ENCODE measurements at places on chromosomes 13 and 19.

- no peak for DNase-seq
Measured at GRCh38 chr13:57946361-57946760, 314.8 kb downstream of the PCDH17 start.

GRCh38 chr13:34156841-34157365 is 339.0 kb downstream of the RFC3 start:
- peak; percentile 24 for DNase-seq

GRCh38 chr13:22073718-22074117 is 402.8 kb downstream of the FGF9 start:
- DNase-seq = no peak

DNA sequence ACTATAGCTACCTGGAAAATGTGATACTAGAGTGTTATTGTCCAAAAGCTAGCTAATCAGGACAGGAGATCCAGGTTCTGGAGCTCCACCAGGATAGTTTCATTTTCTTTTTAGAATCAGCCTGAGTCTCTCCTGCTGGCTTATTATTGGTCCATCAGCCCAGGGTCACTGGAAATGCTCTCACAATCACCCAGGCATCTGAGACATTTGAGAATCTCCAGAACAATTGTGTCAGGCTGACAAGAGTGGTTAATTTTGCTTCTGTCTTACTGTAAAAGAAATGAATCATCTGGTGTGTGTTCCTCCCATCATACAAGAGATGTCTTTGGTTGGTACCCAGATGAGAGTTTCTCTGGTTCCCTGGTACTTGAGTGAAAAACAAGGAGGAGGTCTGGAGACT is 43.6 kb upstream of the ZNF681 start:
- DNase-seq = no peak

DNA sequence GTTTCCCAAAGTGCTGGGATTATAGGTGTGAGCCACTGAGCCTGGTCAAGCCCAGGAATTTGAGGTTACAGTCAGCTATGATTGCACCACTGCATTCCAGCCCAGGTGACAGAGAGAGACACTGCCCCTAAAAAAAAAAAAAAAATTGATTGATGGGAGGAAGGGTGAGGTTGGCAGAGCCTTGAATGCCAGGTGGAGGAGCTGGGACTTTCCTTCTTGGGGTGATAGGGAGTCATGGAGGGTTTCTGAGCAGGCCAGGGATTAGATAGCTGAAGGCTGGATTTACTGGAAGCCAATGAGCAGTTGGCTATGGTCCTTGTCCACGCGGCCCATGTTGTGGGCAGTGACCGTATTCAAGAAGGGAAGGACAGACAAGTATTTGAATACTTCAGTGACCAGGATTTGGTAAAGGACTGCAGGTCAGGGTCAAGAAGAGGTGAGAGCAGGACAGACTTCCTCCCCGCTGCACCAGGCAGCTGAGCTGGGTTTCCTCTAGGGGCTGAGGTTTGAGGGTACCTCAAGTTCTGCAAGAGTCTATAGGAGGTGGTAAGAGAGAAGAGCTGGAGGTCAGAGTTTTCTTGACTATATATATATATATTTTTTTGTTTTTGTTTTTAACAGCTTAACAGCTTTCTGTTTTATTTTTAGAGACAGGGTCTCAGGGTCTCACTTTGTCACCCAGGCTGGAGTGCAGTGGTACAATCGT is 6.9 kb upstream of the ICAM4 start:
- DNase-seq = no peak

DNA sequence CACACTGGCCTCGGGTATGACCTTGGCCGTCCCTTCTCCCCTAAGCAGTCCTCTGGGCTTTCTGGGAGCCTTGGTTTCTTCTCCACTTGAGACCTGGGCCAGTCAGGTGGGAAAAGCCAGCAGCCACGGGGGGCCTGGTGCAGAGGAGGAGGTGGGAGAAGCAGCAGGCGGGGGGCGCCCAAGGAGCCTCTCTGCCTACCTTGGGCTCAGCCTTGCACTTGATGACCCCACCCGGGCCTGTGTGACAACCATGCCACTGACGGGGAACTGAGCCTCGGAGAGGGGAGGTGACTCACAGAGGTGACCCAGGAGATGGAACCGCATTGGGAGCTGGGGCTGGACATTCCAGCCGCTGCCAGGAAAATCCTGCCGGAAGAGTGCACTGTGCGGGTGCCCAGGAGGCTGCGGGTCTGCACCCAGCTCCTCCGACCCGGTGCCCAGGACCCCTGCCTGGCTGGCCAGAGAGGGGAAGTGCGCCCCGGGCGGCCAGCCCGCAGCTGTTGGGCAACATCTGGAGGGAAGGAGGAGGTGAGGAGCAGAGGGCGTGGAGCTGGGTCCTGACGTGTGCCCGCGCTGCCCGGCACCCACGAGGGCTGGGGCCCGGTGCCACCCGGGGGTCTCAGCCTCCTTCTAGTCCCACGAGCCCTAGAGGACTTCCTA is 23.4 kb upstream of the SLC7A10 start:
- DNase-seq = no peak

- DNase-seq = peak; percentile 39
Measured at GRCh38 chr19:2475018-2475701, 767 bp upstream of the GADD45B start.

DNA sequence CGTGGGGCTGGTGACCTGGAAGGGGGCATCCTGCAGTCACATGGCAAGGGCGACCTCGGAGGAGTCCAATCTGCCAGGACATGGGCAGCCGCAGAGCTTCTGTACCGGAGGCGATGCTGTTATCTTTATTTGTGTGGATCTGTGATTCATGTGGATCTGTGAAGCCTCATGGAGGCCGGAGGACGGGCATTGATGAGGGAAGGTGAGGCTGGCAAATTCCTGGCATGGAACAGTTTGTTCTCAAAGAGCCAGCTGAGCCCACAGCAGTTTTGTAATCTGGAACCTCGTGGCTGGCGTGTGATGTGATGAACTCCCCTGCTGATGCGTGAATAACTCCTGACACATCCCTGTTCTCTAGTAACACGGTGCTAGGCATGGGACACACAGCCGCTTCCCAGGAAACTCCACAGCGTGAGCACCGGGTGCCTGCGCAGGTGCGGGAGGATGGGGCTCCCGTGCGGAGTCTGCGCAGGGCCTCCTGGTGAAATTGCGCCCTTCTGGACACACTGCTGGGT is 40.4 kb downstream of the ATP11A start:
- DNase-seq = no peak

GRCh38 chr13:89029062-89029461 is 1357.9 kb downstream of the SLITRK5 start:
- no peak for DNase-seq

DNA sequence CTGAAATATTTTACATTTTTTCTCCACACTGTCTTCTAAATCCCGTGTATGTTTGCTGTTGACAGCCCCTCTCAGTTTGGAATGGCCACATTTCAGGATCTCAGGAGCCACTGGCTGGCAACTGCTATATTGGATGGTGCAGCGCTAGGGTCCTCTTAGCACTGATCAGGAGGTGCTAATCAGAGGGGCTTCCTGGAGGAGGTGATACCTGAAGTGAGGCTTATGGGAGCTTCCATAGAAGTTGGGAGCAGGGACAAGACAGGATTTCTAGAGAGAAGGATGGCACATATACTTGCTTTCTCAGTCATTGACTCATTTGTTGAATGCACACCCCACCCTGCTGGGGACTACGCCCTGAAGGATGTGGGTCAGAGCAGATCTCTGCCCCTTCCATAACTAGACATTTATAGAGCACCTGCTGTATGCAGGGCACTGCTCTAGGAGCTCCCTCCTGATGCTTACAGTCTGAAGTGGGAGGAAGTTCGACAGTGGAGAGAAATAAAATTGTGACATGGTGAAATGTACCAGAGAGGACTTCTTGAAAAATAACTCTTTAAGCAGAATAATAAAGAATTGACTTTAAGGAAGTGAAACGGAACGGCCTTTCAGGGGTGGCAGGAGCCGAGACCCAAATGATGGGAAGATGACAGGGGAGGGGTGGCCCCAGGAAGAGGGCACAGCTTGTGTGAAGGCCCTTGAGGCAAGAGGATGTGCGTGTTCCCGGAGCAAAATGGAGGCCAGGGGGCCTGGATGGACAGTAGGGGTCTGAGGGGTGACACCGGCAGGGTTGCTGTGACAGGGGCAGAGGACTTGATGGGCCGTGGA is 13.1 kb downstream of the AP2A1 start:
- DNase-seq = no peak

- DNase-seq = no peak
Measured at GRCh38 chr19:38247734-38248268, 8.4 kb downstream of the PPP1R14A start.

- peak; percentile 28 for DNase-seq
Measured at GRCh38 chr13:113448885-113449692, 4.2 kb downstream of the ADPRHL1 start.

DNA sequence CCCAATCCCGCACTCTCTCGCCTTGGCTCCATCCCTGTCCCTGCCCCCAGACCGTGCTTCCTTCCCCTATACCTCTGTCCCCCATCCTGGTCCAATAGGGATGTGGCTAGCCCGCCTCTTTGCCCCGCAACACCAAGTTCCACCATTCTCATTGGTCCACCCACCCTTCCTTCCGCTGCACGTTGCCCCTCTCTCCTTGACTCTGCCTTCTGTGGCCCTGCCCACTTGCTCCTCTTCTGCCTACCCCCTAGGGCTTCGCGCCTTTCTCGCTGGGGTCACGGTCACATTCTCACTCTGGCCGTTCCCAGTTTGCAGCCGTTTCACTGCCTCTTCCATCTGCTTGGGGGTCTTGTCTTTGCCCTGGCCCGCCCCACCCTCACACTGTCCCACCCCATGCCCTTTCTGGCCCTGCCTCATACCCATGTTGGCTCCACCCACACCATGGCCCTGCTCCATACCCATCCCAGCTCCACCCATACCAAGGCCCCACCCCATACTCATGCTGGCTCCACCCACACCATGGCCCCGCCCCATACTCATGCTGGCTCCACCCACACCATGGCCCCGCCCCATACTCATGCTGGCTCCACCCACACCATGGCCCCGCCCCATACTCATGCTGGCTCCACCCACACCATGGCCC is 4.5 kb upstream of the ARHGAP45 start:
- DNase-seq = no peak

DNA sequence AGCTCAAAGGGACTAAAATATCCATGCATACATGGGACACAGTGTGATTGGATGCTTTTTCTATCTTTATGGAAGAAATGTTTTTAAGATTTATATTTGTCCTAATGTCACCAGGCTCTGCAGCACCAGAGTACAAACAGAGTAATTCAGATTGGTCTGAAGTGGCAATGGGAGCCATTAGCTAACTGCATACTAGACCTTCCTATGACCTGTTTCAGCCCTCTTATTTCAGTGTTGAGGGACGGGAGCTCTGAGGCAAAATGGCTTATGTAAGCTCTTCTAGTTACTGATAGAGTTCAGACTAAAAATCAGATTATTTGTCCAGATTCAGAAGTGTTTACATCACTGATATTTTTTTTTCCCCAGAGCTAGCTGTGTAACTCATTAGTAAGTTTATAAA is 4.9 kb downstream of the SLAIN1 start:
- DNase-seq = no peak

GRCh38 chr13:61192826-61193225 is 222.8 kb downstream of the PCDH20 start:
- DNase-seq = no peak

- DNase-seq = no peak
Measured at GRCh38 chr19:19257137-19257536, 16.0 kb downstream of the TM6SF2 start.

DNA sequence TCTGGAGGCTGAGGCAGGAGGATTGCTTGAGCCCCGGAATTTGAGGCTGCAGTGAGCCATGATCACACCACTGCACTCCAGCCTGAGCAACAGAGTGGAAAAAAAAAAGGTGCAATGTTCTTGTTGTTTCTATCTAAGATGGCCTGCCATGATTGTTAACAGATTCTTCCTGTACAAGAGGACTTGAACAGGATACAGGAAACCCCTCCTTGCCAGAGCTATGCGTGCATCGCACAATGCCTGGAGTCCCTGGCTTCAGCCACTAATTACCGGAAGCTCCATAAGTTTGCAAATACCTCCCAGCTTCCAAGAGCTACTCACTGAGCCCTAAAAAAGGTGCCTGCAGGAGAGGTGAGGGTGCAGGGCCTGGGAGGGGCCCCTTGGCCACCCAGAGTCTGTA is 13.1 kb upstream of the HIF3A start:
- no peak for DNase-seq

DNA sequence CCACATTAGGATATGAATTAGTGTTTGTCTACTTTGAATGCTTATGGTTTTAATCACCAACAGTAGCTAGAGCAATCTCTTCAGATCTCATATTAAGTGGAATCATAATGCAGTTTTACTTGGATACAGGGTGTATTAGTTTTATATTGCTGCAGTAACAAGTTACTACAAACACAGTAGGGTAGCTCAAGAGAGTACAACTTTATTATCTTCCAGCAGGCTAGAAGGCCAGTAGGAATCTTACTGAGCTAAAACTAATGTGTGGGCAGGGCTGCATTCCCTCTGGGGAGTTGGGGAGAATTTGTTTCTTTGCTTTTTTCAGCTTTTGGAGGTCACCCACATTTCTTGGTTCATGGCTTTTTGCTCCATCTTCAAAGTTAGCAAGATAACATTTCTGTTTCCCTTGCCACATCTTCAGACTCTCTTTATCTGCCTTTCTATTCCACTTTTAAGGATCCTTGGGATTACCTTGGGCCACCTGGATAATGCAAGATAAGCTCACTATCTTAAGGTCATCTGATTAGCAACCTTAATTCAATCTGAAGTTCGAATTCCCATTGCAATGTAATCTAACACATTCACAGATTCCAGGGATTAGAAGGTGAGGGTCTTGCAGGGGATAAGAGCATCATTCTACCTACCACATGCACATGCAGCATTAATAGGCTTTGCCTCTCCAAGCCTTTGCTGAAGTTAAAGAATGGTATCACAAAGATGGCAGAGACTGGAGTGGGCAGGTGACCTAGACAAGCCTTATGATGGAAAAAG is 134.1 kb upstream of the SLC10A2 start:
- DNase-seq = no peak

DNA sequence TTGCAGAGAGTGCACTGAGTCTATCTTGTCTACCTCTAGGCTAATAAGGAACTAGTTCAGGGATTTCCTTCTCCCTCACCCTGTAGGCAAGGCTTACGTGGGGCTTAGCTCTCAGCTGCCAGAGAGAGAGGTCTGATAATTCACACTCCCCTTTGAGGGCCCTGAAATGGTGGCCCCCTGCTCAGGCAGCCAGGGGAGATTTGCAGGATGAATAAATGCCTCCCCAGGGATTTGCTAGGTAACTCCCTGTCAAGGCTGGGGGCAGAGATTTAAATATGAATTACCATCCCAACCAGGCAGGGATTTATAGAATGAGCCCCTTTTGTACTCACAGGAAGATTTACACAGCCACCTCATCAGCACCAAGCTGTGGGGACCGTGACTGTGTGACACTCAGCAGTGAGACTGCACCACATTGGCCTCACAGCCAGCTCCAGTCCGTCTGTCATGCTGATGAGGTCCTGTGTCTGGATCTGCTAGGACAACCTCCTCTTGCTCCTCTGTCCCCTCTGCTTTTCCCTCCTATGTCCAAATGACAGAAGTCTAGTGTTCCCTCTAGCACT is 73.4 kb downstream of the CBY2 start:
- no peak for DNase-seq

- no peak for DNase-seq
Measured at GRCh38 chr13:96934889-96935489, 59.3 kb downstream of the OXGR1 start.

GRCh38 chr19:27889156-27889555 is 1323.8 kb downstream of the UQCRFS1 start:
- DNase-seq = no peak

All from tibial nerve (tissue), 4 donors.